ENCODE measurements at places on chromosomes 16 and 17. TPM values are rescaled to one million over a fixed set of nuclear protein-coding genes. Genes with fewer than 3 reads are reported as not detected.

DNA sequence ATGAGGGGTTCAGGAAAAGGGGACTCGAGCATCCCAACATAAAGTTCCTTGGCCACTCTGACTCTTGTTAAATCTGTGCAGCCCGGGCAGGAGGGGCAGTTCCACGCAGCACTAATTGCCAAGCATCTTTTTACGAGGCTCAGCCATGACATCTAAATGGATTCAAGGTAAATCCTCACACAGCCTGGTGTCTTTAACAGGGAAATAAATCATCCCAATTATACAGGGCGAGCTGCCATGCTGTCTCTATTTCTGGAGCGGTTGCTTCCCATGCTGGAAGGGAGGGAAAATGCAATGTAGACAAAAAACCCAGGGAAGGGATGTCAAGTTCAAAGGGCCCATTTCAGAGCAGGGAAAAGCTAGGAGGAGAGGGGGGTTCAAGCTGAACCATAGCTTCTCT, 110.0 kb downstream of the GAS7 start:
- no peak overlapping the region for H3K27ac ChIP-seq
- no peaks in the 10 kb centered on the region for H3K27me3 ChIP-seq
- H3K4me3 ChIP-seq: no peak overlapping the region
- DNase-seq: no peak
- H3K36me3 ChIP-seq: no peaks in the 10 kb centered on the region

Gene PEX12
- 2.5 TPM for total RNA-seq

DNA sequence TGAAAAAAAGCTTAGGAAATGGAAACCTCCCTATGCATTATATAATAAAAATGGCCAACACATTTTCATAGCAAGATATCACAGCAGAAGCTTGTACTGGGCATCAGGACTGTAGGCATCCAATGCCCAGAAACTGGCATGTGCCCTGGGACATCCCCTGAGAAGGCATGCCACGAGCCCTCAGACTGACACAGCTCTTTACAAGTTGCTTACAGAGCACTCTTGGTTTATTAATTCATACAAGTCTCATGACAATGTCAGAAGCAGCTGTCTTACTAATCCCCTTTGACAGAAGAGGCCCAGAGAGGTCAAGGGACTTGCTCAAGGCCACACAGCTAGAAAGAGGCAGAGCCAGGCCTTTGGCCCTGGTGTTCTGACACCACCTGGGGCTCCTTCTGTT, 5.6 kb upstream of the CCL2 start:
- H3K4me3 ChIP-seq: no peak overlapping the region
- H3K27ac ChIP-seq: no peak overlapping the region
- no peaks in the 10 kb centered on the region for H3K4me1 ChIP-seq
- no peaks in the 10 kb centered on the region for H3K27me3 ChIP-seq
- DNase-seq: no peak

DNA sequence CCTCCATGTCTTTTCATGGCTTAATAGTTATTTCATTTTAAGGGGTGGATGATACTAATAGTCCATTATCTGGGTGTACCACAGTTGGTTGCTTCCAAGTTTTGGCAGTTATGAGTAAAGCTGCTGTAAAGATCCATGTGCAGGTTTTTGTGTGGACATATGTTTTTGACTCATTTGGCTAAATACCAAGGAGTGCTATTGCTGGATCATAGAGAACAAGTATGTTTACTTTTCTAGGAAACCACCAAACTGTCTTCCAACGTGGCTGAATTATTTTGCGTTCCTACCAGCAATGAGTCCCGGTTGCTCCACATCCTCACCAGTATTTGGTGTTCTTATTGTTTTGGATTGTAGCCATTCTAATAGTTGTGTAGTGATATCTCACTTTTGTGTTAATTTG, 181.9 kb downstream of the SPECC1 start:
- DNase-seq: no peak
- peak overlapping the region; percentile 32 for H3K4me3 ChIP-seq
- H3K4me1 ChIP-seq: peaks cover 31% of the 10 kb centered on the region
- H3K36me3 ChIP-seq: peaks cover 6% of the 10 kb centered on the region
- no peaks in the 10 kb centered on the region for H3K27me3 ChIP-seq

Gene SAMD14
- 5.9 TPM for total RNA-seq

- no peaks in the 10 kb centered on the region for H3K4me1 ChIP-seq
- DNase-seq: no peak
- no peak overlapping the region for H3K27ac ChIP-seq
Measured at GRCh38 chr17:42784811-42785592, 4.6 kb downstream of the WNK4 start.

- H3K4me3 ChIP-seq: no peak overlapping the region
- no peaks in the 10 kb centered on the region for H3K36me3 ChIP-seq
- no peak for DNase-seq
- H3K27ac ChIP-seq: no peak overlapping the region
Measured at GRCh38 chr17:72463287-72464102, 342.7 kb downstream of the SOX9 start.

DNA sequence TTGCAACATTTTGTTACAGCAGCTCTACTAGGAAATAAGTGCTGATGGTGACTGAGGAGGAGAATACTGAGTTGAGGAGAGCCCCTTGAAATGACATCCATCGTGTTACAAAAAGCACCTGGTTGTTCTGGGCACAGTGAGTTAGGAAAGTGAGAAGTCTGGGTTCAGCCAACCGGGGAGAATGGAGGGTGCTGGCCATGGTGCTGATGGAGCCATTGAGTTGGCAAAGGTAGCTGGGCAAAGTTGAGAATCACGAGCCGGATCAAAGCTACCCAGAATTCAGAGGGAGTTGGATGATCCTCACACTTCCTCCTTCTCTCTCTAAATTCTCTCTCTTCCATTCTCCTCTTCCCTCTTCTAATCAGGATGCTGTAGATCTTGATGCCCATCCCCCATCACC, 35.0 kb upstream of the ASIC2 start:
- H3K4me3 ChIP-seq: no peak overlapping the region
- no peaks in the 10 kb centered on the region for H3K36me3 ChIP-seq
- H3K27me3 ChIP-seq: no peaks in the 10 kb centered on the region
- no peaks in the 10 kb centered on the region for H3K4me1 ChIP-seq

- H3K27ac ChIP-seq: no peak overlapping the region
- H3K36me3 ChIP-seq: peaks cover 23% of the 10 kb centered on the region
- H3K27me3 ChIP-seq: no peaks in the 10 kb centered on the region
- DNase-seq: no peak
- H3K4me1 ChIP-seq: peaks cover 3% of the 10 kb centered on the region
Measured at GRCh38 chr17:28883967-28884702, 13.4 kb downstream of the FLOT2 start.

- no peaks in the 10 kb centered on the region for H3K36me3 ChIP-seq
- no peak overlapping the region for H3K27ac ChIP-seq
- no peaks in the 10 kb centered on the region for H3K27me3 ChIP-seq
- H3K4me1 ChIP-seq: peaks cover 3% of the 10 kb centered on the region
- H3K4me3 ChIP-seq: peak overlapping the region; percentile 95
Measured at GRCh38 chr17:63740464-63741142, 996 bp downstream of the STRADA start.

- H3K4me1 ChIP-seq: no peaks in the 10 kb centered on the region
- H3K27ac ChIP-seq: no peak overlapping the region
- H3K4me3 ChIP-seq: no peak overlapping the region
- DNase-seq: no peak
Measured at GRCh38 chr17:40895106-40895730, 10.2 kb upstream of the KRT20 start.

DNA sequence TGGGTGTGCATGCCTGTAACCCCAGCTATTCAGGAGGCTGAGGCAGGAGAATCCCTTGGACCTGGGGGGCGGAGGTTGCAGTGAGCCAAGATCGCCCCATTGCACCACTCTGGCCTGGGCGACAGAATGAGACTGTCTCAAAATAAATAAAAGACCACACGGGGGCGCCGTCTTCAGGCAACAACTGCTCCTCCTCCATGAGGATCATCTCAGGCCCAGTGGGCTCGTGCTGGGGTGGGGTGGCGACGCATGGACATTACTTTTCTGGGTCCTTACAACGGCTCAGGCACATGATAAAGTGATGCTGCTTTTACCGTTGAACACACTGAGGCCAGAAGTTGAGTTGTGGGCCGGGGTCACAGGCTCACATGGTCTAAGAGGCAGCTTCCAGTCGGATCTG, 56.2 kb downstream of the PRMT7 start:
- no peaks in the 10 kb centered on the region for H3K36me3 ChIP-seq
- DNase-seq: no peak
- no peaks in the 10 kb centered on the region for H3K27me3 ChIP-seq
- H3K4me3 ChIP-seq: no peak overlapping the region

GRCh38 chr16:23306199-23307100, 4.3 kb downstream of the SCNN1B start:
- DNase-seq: no peak
- no peak overlapping the region for H3K4me3 ChIP-seq
- no peaks in the 10 kb centered on the region for H3K4me1 ChIP-seq

Gene FBXW10B
- total RNA-seq: not detected

Gene SOST
- not detected for total RNA-seq

Gene LGALS3BP
- total RNA-seq: 56.1 TPM

Gene CLEC3A
- total RNA-seq: not detected

Gene MT1E
- total RNA-seq: 3.5 TPM

DNA sequence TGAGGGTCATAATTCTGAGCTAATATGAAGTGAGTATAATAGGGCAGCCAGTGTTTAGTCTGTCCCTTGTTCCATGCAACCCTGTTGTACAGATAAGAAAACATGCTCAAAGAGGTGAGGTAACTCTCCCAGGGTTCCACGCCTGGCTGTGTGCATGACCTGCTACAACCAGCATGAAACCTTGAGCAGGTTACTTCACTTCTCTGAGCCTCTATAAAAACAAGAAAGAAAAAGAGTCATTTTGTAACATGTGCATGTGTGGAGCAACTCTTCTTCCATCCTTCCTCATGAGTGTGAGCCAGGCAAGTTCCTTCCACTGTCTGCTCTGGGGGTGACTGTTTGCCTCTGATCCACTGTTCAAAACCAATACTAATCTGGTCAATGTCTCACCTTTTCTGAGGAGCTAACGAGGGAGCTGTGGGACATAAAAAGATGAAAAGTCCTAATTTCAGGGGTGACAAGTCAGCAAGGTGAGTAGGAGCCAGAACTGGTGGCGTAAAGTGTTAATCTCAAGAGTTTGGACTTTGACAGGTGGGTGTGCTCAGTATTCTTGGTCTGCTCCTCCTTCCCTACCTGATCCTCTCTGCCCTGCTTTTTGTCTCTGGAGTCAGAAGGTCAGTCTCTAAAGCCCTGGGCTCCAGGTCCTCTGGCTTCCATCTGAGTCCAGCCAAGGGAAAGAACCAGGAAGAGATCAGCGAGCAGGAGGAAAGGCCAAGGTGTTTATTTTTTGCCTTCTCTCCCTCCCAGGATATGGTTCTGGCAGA, 21.5 kb downstream of the GFOD2 start:
- DNase-seq: no peak
- no peak overlapping the region for H3K4me3 ChIP-seq
- no peaks in the 10 kb centered on the region for H3K27me3 ChIP-seq
- no peak overlapping the region for H3K27ac ChIP-seq

DNA sequence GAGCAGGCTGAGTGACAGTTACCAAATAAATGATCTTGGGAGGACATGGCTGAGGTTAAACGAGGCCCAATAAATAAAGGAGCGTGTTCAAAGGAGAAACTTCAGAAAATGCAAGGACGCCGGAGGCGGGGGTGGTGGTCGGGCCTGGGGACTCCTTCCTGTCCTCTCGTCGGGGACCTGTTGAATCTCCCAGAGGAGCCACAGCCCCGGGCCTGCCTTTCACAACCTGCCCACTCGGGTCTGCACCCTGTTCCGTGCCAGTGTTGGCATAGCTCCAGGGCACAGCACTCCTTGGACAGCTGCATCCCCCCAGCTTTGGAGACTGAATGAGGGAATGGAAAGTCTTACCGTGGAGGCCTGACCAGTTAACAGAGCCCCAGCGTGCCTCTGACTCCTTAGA, 8.1 kb upstream of the TBX4 start:
- peak; percentile 43 for DNase-seq
- no peak overlapping the region for H3K4me3 ChIP-seq
- H3K36me3 ChIP-seq: no peaks in the 10 kb centered on the region
- H3K27me3 ChIP-seq: peaks cover 2% of the 10 kb centered on the region

DNA sequence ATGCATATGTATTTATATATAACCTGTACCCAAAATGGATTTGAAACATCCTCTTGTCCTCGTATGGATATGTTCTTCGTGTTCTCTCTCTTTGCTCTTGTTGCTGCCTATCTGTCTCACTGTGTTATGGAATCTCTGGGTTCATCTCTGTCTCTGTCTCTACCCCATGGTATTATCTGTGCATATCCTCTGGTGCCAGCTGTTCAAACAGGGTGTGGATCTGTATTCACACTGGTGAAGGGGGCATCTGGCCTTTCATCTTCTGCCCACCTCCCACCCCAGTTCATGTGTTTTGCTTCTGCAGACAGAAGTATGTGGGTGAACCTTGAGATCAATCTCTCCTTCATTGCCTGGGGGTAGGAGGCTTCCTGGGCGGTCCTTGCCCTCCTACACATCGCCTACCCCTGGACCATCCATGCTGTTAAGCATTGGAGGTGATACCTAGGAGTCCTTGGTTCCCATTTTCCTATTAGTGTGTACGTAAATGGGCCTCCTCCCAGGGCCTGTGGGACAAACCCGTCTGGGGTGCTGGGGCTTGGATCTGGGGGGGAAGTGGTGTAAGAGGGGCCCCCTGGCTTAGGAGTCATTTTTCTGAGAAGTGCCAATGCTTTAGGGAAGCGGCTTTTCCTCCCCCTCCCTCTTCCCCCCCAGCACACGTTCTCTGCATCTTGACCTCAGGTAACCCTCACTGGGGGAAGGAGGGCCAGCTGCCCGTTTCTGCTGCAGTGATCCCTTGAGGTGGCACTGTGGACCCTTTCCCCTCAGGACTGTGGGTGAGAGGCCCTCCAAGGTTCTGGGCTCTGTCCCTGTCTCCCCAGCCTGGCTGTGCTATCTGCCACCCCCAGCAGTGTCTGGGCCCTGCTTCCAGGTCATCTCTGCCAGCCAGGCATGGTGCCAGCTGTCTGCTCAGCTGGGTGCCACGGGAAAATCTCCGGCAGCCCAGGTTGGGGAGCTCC, 21.1 kb downstream of the RARA start:
- no peak for DNase-seq
- H3K27me3 ChIP-seq: no peaks in the 10 kb centered on the region
- H3K27ac ChIP-seq: no peak overlapping the region
- peaks cover 4% of the 10 kb centered on the region for H3K4me1 ChIP-seq
- no peak overlapping the region for H3K4me3 ChIP-seq
- no peaks in the 10 kb centered on the region for H3K36me3 ChIP-seq

GRCh38 chr17:33521784-33522183, 228.7 kb upstream of the ASIC2 start:
- H3K4me1 ChIP-seq: 0 out of 2 replicates have a peak, but pooled peaks cover 3% of the 10 kb centered on the region
- H3K36me3 ChIP-seq: no peaks in the 10 kb centered on the region
- no peak overlapping the region for H3K4me3 ChIP-seq
- H3K27ac ChIP-seq: no peak overlapping the region
- no peaks in the 10 kb centered on the region for H3K27me3 ChIP-seq
- DNase-seq: no peak

GRCh38 chr16:23469814-23470213, 16.8 kb upstream of the COG7 start:
- no peak overlapping the region for H3K4me3 ChIP-seq
- no peaks in the 10 kb centered on the region for H3K4me1 ChIP-seq
- H3K36me3 ChIP-seq: peaks cover 81% of the 10 kb centered on the region

- no peaks in the 10 kb centered on the region for H3K27me3 ChIP-seq
- H3K4me3 ChIP-seq: no peak overlapping the region
- no peak for DNase-seq
- no peaks in the 10 kb centered on the region for H3K36me3 ChIP-seq
Measured at GRCh38 chr16:35725949-35726348, 2266.5 kb downstream of the TP53TG3F start.

- H3K4me1 ChIP-seq: no peaks in the 10 kb centered on the region
- no peaks in the 10 kb centered on the region for H3K27me3 ChIP-seq
- H3K36me3 ChIP-seq: no peaks in the 10 kb centered on the region
- H3K27ac ChIP-seq: no peak overlapping the region
- no peak for DNase-seq
Measured at GRCh38 chr16:20249211-20249610, 78.1 kb downstream of the GP2 start.
